Activated CD4-positive, alpha-beta T cell treated with anti-CD3 and anti-CD28 coated beads, Interleukin-2, amount 10 ng/mL, durations not matched to agents 24 days and 14 days (primary cell): ENCODE measurements at places on chromosomes 2 and 18. TPM values are rescaled to one million over a fixed set of nuclear protein-coding genes. Genes with fewer than 3 reads are reported as not detected.

- H3K36me3 ChIP-seq = no peaks in the 10 kb centered on the region
- no peak overlapping the region for H3K4me3 ChIP-seq
- peaks cover 3% of the 10 kb centered on the region for H3K27me3 ChIP-seq
- H3K4me1 ChIP-seq = no peaks in the 10 kb centered on the region
- no peak overlapping the region for H3K27ac ChIP-seq
These were observed 11.1 kb downstream of the OBSL1 start for GRCh38 chr2:219560037-219560892.

GRCh38 chr2:47165001-47165555, 10.0 kb upstream of the STPG4 start:
- H3K36me3 ChIP-seq = peaks cover 58% of the 10 kb centered on the region
- DNase-seq = no peak
- H3K4me3 ChIP-seq = no peak overlapping the region
- peaks cover 34% of the 10 kb centered on the region for H3K4me1 ChIP-seq
- no peaks in the 10 kb centered on the region for H3K27me3 ChIP-seq

- H3K4me3 ChIP-seq = no peak overlapping the region
- no peaks in the 10 kb centered on the region for H3K36me3 ChIP-seq
- H3K4me1 ChIP-seq = no peaks in the 10 kb centered on the region
- no peak overlapping the region for H3K27ac ChIP-seq
These were observed 66.4 kb downstream of the TMEM200C start for GRCh38 chr18:5828913-5829312.

- no peaks in the 10 kb centered on the region for H3K27me3 ChIP-seq
- H3K4me3 ChIP-seq = no peak overlapping the region
- no peaks in the 10 kb centered on the region for H3K4me1 ChIP-seq
- H3K27ac ChIP-seq = no peak overlapping the region
- H3K36me3 ChIP-seq = no peaks in the 10 kb centered on the region
- DNase-seq = no peak
These were observed 223.1 kb upstream of the FBXO11 start for GRCh38 chr2:48129293-48129950.

- H3K27me3 ChIP-seq = peaks cover 29% of the 10 kb centered on the region
- no peaks in the 10 kb centered on the region for H3K36me3 ChIP-seq
These were observed 21.6 kb upstream of the ARHGEF4 start for GRCh38 chr2:130814931-130815680.

- H3K27ac ChIP-seq = no peak overlapping the region
- no peaks in the 10 kb centered on the region for H3K27me3 ChIP-seq
- peaks cover 9% of the 10 kb centered on the region for H3K4me1 ChIP-seq
- no peak for DNase-seq
- peaks cover 49% of the 10 kb centered on the region for H3K36me3 ChIP-seq
These were observed 57.8 kb downstream of the MSH2 start for GRCh38 chr2:47460766-47461165.

- no peak overlapping the region for H3K4me3 ChIP-seq
- no peaks in the 10 kb centered on the region for H3K36me3 ChIP-seq
- H3K27me3 ChIP-seq = peaks cover 22% of the 10 kb centered on the region
- no peak for DNase-seq
- no peak overlapping the region for H3K27ac ChIP-seq
These were observed 27.6 kb upstream of the ZEB2 start for GRCh38 chr2:144547494-144547893.

DNA sequence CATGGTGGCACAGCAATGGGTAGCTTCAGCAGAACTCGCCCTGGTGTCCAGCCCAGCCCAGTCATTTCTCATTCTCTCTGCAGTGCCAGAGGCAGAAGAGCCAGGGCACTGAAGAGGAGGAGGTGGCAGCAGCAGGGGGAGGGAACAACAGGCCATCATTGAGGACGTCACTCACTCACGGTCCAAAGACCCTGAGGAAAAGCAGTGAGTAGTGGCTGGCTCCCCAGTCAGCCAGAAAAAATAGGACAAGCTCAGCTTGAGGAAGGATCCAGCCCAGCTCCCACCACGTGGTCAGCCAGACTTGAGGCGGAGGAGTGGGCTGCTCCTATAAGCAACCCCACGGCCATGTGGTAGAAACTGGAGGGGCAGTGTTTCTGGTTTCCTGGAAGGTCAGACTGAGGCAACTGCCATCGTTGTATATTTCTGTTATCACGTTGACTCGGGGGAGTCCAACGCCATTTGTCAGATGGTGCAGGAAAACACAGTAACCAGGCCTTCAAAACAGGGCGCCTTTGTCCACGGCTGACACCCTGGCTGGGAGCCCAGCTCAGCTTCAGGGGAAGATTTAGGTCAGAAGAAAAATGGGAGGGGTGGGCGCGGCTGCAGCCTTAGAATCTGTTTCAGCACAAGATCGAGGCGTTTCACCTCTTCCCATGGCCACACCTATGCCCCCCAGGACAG, 19.0 kb upstream of the TMEM247 start:
- H3K27ac ChIP-seq = no peak overlapping the region
- H3K4me1 ChIP-seq = peaks cover 13% of the 10 kb centered on the region
- peaks cover 4% of the 10 kb centered on the region for H3K27me3 ChIP-seq

- H3K4me1 ChIP-seq = no peaks in the 10 kb centered on the region
- no peak for DNase-seq
- no peaks in the 10 kb centered on the region for H3K27me3 ChIP-seq
- H3K36me3 ChIP-seq = peaks cover 26% of the 10 kb centered on the region
These were observed 96.4 kb downstream of the USP40 start for GRCh38 chr2:233470011-233470687.

GRCh38 chr2:24374301-24374700, 14.0 kb upstream of the ITSN2 start:
- H3K4me3 ChIP-seq = no peak overlapping the region
- no peaks in the 10 kb centered on the region for H3K36me3 ChIP-seq
- H3K27ac ChIP-seq = no peak overlapping the region
- DNase-seq = no peak
- peaks cover 6% of the 10 kb centered on the region for H3K27me3 ChIP-seq
- H3K4me1 ChIP-seq = no peaks in the 10 kb centered on the region

GRCh38 chr2:19505199-19506136, 147.0 kb upstream of the OSR1 start:
- no peak for DNase-seq
- H3K4me1 ChIP-seq = no peaks in the 10 kb centered on the region
- H3K27ac ChIP-seq = no peak overlapping the region
- no peaks in the 10 kb centered on the region for H3K36me3 ChIP-seq

DNA sequence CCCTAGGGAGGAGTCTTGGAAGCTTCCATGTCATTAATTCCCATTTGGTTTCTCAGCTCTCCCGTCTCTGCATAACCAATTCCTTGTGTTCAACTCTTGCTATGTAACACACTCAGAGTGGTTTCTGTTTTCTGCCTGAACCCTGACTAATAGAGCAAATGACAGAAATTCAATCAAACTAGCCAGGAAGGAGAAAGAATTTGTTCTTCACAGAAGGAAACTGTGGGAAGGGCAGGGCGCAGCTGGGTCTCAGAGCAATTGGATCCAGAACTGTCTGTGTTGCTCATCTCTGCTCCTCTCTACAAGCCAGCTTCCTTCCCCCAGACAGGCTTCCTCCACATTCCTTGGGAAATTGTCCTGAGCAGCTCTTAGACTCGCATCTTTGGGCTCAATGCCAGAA, 269.8 kb downstream of the TNS1 start:
- H3K36me3 ChIP-seq = no peaks in the 10 kb centered on the region
- no peaks in the 10 kb centered on the region for H3K27me3 ChIP-seq
- no peak overlapping the region for H3K27ac ChIP-seq
- no peak overlapping the region for H3K4me3 ChIP-seq
- peaks cover 6% of the 10 kb centered on the region for H3K4me1 ChIP-seq

- peaks cover 25% of the 10 kb centered on the region for H3K36me3 ChIP-seq
- H3K4me3 ChIP-seq = peak overlapping the region; percentile 81
- peak overlapping the region; percentile 99 for H3K27ac ChIP-seq
- no peak for DNase-seq
- peaks cover 52% of the 10 kb centered on the region for H3K4me1 ChIP-seq
These were observed 891 bp upstream of the NR4A2 start for GRCh38 chr2:156333274-156333950.

- H3K4me3 ChIP-seq = no peak overlapping the region
- H3K27ac ChIP-seq = no peak overlapping the region
- DNase-seq = no peak
- no peaks in the 10 kb centered on the region for H3K36me3 ChIP-seq
These were observed 49.2 kb upstream of the CCDC150 start for GRCh38 chr2:196590286-196590685.

GRCh38 chr2:1704631-1705556, 39.4 kb downstream of the PXDN start:
- no peaks in the 10 kb centered on the region for H3K27me3 ChIP-seq
- DNase-seq = no peak

- no peak overlapping the region for H3K4me3 ChIP-seq
- no peaks in the 10 kb centered on the region for H3K36me3 ChIP-seq
- peaks cover 2% of the 10 kb centered on the region for H3K4me1 ChIP-seq
- DNase-seq = no peak
- H3K27me3 ChIP-seq = no peaks in the 10 kb centered on the region
These were observed 159.4 kb downstream of the DIS3L2 start for GRCh38 chr2:232120911-232121310.

- DNase-seq = no peak
- no peak overlapping the region for H3K27ac ChIP-seq
- H3K27me3 ChIP-seq = no peaks in the 10 kb centered on the region
These were observed 58.4 kb downstream of the SPIRE1 start for GRCh38 chr18:12599543-12599942.

DNA sequence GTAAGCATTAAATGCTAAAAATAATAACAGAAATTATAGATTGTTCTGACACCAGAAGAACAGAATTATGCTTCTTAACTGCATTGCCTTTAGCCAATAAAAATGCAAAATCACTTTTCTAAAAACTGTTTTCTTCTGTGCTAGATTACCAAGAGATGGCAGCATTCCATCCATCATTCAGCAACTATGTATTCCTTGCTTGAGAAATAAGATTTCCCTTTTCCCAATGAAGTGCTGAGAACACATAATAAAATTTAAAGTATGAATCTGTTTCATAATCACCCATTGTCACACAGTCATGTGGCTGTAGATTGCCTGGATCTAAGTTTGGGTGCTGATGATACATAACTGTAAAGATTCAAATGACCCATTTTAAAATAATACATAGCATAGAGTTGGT, 504.2 kb downstream of the TDRD15 start:
- no peak overlapping the region for H3K4me3 ChIP-seq
- H3K27me3 ChIP-seq = no peaks in the 10 kb centered on the region
- H3K27ac ChIP-seq = no peak overlapping the region
- H3K4me1 ChIP-seq = no peaks in the 10 kb centered on the region

- no peak overlapping the region for H3K4me3 ChIP-seq
- no peaks in the 10 kb centered on the region for H3K4me1 ChIP-seq
- no peaks in the 10 kb centered on the region for H3K36me3 ChIP-seq
- DNase-seq = no peak
- H3K27me3 ChIP-seq = peaks cover 5% of the 10 kb centered on the region
- H3K27ac ChIP-seq = no peak overlapping the region
These were observed 15.7 kb upstream of the SERPINB2 start for GRCh38 chr18:63871836-63872235.

GRCh38 chr2:103962670-103963069, 891.2 kb upstream of the POU3F3 start:
- no peaks in the 10 kb centered on the region for H3K27me3 ChIP-seq
- no peak overlapping the region for H3K4me3 ChIP-seq

DNA sequence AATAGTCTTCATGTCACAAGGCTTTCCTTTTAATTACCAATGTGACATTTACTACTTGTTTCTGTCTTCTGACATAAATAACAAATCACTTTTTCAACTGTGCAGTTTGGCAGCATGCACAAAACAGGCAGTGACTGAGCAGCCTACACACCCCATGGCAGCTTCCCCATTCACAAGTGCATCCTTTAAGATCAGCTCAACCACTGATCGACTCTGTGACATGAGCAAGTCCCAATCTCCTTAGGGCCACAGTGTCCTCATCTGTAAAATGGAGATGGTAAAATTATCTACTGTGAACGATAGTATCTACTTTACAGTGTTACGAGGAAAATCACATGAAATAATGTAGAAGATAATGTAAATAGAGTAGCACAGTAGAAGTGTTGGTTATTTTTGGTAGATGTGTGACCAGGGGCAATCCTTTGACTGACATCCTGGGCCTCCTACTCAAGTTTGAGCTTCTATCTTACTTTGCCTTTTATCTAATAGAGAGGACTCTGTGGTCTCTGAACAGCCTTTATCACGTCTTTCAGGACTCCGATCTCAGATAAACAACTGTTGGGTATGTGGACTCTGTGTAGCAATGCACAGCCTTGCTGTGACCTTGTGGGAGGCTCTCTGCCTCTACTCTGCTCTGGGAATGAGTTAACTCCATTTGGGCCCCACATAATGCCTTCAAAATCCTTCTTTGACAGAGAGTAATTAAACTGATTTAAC, 120.6 kb downstream of the PIGN start:
- H3K27ac ChIP-seq = no peak overlapping the region
- peaks cover 9% of the 10 kb centered on the region for H3K36me3 ChIP-seq
- H3K27me3 ChIP-seq = no peaks in the 10 kb centered on the region
- H3K4me1 ChIP-seq = no peaks in the 10 kb centered on the region
- no peak for DNase-seq

DNA sequence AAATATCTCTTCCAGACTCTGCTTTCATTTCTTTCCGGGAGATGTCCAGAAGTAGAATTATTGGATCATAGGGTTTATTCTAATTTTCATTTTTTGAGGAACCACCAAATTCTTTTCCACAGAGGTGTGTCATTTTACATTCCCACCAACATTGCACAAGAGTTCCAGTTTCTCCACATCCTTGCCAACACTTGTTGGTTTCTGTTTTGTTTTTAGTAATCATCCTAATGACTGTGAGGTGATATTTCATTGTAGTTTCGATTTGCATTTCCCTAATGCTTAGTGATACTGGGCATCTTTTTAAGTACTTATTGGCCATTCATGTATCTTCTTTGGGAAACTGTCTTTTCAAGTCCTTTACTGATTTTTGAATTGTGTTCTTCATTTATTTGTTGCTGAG, 513.1 kb downstream of the PARD3B start:
- no peak for DNase-seq
- H3K4me3 ChIP-seq = no peak overlapping the region
- no peak overlapping the region for H3K27ac ChIP-seq
- H3K27me3 ChIP-seq = no peaks in the 10 kb centered on the region

The GGCX gene
- total RNA-seq = 21.8 and 23.1 TPM in 2 replicates

The DSC3 gene
- not detected in 2 replicates for total RNA-seq

The MYL12B gene
- total RNA-seq = 239 and 245 TPM in 2 replicates

The EVA1A gene
- not detected in 2 replicates for total RNA-seq

The SPP2 gene
- total RNA-seq = not detected in 2 replicates

The SERPINB11 gene
- not detected in 2 replicates for total RNA-seq

The NPPC gene
- total RNA-seq = 0.76 and 2.2 TPM in 2 replicates

The ORMDL1 gene
- 74.5 and 82.7 TPM in 2 replicates for total RNA-seq

The SLC11A1 gene
- 0.12 and 0.19 TPM in 2 replicates for total RNA-seq

The IL1A gene
- 9.4 and 10.2 TPM in 2 replicates for total RNA-seq

The REG3A gene
- total RNA-seq = not detected in 2 replicates

The VAMP5 gene
- 33.1 and 37.9 TPM in 2 replicates for total RNA-seq

The SERPINB3 gene
- total RNA-seq = not detected in 2 replicates

The GPC1 gene
- 5.9 and 6.6 TPM in 2 replicates for total RNA-seq
